Esophagus squamous epithelium (tissue), 5 donors: ENCODE measurements at places on chromosomes 7 and 10.

GRCh38 chr7:112147793-112148361 is 58.3 kb downstream of the DOCK4 start:
- no peak for DNase-seq

DNA sequence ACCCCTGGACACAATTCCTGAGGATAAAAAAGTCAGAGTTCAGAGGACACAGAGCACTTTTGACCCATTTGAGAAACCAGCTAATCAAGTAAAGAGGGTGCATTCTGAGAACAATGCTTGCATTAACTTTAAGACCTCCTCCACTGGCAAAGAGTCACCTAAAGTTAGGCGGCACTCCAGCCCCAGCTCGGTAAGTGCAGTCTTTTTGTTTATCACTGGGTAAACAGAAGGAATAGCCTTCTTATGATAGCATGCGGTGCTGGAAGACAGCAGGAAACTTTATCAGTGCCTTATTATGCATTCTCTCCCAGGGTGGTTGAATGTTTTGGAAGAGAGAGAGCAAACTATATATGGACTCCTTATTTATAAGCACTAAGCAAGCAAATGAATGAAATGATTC is 130.5 kb downstream of the CDK14 start:
- DNase-seq = no peak

GRCh38 chr7:22183522-22184280 is 173.3 kb downstream of the RAPGEF5 start:
- no peak for DNase-seq

DNA sequence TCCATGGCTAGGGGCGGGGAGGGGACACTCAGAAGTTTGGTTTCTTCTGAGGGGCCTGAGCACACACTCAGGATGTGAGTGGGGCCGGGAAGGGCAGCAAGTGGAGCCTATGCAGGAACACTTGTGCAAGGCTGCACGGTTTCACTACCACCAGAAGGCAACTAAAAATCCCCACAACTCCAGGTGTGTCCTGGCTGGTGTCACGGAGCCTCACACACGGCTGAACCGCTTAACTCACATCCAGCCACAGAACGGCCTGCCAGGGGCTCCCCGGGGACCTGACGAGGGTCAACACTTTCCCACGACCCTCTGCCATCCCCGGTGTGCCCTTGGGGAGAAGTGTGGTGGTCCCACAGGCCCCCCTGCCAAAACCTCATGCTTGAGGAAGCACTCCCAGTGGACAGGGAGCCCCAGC is 173.9 kb downstream of the ELFN1 start:
- DNase-seq = no peak

DNA sequence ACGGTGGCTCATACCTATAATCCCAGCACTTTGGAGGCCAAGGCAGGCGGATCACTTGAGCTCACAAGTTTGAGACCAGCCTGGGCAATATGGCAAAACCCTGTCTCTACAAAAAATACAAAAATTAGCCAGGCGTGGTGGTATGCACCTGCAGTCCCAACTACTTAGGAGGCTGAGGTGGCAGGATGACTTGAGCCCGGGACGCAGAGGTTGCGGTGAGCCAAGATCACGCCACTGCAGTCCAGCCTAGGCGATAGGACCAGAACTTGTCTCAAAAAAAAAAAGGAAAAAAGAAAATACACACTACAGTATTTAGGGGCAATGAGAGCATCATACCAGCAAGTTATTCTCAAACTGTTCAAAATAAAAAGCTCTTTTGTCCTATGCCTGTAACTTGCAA is 59.5 kb downstream of the ABI1 start:
- no peak for DNase-seq

DNA sequence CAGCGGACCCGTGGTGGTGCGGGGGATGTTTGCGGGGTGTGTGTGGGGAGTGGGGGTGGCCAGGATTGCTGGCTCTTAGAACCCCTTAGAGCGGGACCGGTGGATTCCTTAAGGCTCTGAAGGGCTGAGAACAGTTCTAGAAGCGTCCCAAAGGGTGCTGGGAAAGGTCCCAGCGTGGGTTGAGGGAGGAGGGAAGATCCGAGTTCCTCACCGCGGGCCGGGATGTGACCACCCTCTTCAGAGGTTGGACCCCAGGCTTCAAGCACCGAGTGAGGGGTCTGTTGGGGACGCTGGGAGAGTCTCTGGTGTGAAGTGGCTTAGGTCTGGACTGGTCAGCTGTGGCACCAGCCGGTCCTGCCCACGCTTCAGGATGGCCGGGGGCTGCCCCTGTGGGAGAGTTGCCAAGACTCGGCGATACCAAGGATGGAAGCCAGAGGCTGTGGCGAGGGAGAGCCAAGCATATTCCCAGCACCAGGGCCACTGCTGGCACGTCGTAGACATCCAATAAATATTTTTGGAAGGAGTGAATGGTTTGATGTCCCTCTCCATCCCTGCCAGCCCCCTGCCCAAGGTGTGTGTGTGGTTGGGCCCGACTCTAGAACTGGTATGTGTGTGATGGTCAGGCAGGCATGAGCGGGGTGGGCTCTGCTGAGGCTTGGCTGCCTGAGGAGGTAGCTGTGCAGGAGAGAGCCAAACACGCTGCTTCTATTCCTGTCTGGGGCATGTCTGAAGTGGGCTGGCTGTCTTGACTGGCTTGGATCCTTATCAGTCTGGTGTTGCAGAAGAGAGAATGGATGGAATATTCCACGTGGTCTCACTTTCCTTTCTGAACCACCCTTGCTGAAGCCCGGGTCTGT is 19.2 kb downstream of the ZNF775 start:
- DNase-seq = no peak

- no peak for DNase-seq
Observed at GRCh38 chr7:25901658-25902057, 250.3 kb upstream of the NFE2L3 start.

DNA sequence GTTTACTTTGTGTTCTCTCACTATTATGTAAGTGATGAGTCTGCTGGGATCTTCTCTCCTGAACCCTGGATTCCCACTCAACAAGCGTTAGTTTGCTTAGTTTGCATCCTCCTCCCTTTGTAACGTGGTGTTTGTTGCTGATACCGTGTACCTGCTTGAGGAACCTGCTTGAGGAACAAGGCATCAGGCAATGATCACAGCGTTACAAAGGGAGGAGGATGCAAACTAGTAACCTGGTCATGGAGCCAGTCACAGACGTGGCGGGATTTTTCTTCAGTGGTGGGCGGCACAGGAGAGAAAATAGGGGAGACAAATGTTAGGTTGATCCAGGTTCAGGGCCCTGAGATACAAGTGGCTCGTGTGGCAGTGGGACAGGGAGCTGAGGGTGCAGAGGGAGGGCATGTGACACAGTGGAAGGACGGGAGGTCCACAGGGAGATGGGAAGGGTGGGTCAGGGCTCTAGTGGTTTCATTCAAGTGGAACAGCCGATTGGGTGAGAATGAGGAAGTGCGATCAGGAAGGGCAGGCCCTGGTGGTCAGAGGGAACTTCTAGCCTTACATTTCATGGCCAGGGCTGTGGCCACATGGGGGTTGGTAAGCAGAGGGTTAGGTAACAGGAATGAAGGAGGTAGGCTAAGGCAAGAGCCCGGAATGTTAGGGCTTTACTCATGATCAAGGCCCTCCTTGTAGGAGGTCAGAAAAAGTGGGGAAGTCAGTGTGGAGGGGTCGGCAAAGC is 38.0 kb downstream of the SNX10 start:
- DNase-seq = no peak

- no peak for DNase-seq
Observed at GRCh38 chr10:100482181-100482833, 19.5 kb downstream of the WNT8B start.

DNA sequence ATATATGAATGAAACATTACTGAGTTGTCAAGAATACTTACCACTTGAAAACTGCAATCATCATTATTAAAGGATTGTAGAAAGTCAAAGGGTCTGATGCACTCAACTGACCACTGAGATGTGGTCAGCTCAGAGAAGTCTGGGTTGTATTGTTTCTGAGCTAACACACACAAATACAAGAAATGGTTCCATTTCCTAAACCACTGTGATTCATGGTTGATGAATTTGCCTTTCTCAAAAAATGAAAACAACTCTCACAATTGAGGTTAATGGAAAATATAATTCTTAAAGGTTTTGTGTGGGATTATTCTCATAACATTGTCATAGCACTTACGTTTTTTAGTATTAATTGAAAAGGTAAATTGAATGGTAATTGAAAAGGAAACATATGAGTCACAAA is 45.6 kb upstream of the TAS2R16 start:
- no peak for DNase-seq

GRCh38 chr10:80172896-80173295 is 32.4 kb downstream of the ANXA11 start:
- no peak for DNase-seq

GRCh38 chr7:55521512-55521911 is 50.8 kb downstream of the VOPP1 start:
- no peak for DNase-seq
